ENCODE measurements at places on chromosomes 6 and 20.

DNA sequence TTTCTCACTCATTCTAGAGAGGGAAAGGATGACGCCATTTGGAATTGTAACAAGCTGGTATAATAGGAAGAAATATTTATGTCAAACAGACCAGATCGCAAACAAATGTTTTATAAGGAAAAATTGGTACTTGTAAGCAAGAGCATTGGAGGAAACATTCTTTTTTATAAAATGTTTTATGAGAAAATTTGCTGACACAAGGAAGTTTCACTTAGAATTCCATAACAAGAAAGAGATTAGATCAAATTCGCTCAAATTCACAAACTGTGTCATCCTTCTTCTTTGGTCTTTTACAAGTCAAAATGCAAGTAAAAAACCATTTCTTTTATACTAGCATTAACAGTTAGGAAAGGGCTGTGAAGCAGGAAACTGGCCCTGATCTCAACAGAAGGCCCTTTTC lies 179.9 kb downstream of the TRDN start:
- no peak for DNase-seq

GRCh38 chr20:33833333-33833732 lies 22.2 kb downstream of the CHMP4B start:
- no peak for DNase-seq

DNA sequence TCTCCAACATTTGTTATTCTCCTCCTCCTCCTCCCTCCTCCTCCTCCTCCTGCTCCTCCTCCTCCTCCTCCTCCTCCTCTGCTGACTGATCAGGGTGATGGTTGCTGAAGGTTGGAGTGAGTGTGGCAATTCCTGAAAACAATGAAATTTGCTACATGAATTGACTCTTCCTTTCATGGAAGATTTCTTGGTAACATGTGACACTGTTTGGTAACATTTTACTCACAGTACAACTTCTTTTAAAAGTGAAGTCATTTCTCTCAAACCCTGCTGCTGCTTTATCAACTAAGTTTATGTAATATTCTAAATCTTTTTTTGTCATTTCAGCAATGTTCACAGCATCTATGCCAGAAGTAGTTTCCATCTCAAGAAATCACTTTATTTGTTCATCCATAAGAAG lies 543.0 kb downstream of the MAFB start:
- DNase-seq: no peak

DNA sequence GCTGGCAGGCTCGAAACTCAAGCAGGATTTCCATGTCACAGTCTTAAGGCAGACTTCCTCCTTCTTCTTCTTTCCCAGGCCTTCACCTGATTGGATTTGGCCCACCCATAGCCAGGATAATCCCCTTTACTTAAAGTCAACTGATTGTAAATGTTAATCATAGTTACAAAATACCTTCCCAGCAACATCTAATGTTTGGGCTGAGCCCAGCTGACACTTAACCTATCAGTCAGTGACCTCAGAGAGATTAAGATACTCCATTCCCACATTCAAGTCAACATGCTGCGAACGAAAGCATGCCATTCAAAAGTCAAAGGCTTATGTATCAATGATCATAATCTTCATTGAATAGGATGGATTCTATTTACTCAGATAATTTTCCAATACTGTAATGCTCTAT lies 16.0 kb downstream of the MAP7 start:
- DNase-seq: no peak

DNA sequence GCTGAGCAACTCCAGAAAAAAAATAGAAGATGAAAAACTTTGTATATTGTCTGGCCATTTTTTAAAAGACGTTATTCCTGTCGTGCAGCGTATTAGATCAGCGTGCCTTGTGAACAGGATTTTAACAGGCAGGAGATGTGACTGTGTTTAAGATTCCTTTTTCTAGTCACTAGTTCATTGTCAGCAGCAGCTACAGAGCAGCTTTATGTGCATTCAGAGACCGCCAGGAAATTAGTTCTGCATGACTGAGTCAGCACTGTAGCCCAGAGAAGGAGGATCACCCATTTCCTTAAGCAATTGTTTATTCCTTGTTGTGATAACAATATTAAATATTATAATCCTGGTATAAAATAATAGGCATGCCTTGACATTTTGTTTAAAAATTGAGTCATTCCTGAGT lies 75.4 kb upstream of the ADGRB3 start:
- peak; percentile 10 for DNase-seq

- DNase-seq: no peak
These were observed 42.3 kb upstream of the NAA20 start for GRCh38 chr20:19974630-19975435.

DNA sequence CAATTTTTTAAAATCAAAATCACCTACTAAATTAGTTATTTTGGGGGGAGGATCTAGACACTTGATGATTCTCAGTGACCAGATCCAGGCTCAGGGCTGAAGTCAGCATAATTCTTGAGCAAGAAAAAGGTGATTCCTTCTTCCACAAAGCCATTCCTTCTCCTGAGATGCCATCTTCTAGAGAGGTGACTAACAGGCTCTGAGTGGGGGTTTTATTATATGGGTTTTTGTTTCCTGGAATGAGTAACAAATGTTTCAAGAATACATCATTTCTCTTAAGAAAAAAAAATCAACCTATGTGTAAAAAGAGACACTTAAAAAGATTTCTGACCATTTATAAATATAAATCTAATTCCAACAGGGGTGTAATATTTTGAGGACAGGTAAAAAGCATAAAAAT lies 154.3 kb downstream of the NFATC2 start:
- DNase-seq: no peak

DNA sequence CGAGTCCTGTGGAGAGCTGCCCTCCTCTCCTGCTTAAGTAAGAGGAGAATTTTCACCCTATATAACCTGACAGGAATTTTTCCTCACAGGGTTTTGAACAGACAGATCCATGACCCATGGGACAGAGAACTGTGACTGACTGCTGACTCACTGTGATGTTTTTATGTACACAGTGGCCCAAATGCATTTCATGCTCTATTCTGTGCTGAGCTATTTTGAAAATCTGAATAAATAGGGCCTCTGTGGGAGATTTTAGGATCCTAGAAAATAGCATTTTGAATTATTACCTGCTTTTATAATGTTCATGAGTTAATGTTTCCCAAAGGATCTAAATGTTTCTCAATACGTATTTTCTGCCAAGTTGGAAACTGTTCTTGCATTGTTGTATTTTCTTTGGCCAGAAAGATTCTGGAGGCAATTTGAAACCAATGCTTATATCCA lies 577.4 kb downstream of the HTR1B start:
- DNase-seq: no peak

DNA sequence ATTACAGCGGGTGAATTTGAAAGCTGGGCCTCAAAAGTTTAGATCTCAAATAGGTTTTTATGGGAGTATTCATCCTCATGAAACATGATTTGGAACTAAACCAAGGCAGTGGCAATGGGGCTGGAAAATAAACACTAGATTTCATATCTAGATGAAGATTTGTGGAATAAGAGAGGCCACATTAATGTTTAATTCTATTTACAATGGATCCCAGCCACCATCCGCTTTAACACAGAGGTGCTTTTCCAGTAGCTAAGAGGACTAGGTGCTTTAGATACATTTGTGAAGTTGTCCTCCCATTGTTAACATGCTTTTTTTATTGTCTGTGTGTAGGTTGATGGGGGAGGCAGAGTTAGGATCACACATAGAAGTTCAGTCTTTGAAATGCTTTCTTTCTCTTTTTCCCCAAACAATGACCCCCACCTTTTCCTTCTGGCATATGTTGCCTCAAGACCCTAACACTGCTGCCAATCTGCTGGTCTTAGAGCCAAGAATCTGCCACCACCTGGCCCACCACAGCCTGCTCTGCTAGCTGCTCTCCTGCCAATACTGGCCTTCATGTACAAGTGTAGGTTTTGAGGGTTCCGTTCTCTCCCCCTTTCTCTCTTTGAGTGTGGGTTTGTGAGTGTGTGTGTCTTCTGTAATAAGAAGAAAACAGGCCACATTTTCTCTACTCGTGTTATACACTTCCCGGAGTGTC lies 27.8 kb upstream of the GFRAL start:
- no peak for DNase-seq

DNA sequence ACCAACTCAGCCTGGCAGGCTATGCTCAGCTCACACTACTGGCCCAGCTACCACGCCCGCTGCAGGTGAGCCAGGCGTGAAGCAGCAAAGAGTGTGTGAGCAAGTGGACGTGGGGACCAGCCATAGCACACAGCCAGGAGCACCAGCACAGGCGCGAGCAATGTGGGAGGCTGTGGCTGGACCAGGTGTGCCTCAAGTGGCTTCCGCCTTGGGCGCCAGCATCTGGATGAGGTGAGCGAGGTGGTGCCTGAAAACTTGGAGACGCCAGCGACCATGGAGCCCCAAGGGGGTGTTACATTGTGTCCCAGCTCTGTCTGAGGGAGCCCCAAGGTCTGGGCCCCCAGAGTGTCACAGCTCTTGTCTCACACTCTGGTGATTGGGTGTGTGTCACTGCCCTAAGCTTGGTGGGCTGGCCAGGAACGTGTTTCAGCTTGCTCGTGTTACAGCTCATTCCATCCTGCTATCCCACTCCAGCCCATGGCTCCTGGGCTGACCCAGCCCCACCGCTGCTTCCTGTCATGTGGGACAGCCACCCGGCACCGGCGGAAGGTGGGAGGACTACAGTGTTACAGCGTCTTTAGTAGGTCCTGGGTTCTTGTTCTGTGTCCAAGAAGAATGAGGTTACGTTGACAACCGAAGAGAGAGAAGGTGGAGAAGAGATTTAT lies 508.0 kb upstream of the MMS22L start:
- DNase-seq: no peak

GRCh38 chr20:14410869-14411555 lies 73.6 kb upstream of the FLRT3 start:
- no peak for DNase-seq

DNA sequence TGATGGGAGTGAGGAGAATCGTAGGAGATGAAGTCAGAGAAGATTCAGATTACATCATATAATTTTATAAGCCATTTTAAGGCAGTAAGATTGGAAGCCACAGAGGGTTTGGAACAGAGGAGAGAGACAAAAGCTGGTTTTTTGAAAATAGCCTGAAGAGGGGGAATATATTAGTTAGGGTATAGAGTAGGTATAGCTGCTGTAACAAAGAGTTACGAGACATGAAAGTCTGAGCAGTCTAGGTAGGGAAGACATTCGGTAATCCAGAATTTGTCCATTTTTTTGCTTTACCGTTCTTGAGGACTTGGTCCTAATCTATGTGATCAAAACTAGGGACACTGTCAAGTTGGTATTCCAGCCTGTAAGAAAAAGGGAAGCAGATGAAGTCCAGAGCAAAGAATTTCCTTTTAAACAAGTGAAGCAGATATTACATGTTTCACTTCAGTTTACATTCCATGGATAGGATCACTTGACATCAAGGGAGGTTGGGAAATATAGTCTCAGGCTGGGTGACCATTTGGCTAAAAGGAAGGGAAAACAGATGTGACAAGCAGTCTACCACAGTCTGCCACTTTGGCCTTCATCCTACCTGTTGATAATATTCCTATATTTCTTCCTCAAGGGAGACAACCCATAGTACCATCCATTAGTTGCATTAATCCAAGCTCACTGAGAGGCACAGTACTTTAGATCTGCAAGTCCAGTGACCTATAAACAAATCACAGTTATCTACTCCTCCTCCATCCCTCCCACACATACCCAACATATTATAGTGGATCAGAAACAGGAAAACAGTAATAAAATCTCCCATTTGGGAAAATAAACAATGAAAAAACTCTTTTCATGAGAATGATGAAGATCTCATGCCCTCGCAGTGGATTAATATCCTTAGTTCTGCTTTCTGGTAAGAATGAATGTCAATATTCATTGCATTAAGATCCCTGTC lies 10.2 kb downstream of the FAM135A start:
- DNase-seq: no peak

DNA sequence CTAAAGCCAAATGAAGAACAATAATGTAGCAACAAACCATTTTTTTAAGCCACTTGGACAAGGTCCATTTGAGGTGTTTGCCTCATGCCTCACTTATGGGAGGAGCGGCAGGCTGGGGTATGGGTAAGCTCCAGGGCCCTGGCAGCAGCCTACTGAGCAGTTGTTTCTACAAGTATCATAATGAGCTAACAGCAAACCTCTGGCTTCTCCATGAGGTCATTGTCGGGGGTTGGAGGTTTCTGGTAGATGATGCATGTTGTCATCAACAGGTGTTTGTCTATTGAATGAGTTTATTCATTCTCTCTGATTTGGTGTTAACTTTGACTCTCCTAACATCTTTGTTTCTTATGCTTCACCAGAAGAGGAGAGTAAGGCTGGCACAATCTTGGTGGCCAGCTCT lies 150.7 kb downstream of the TBC1D7 start:
- no peak for DNase-seq

DNA sequence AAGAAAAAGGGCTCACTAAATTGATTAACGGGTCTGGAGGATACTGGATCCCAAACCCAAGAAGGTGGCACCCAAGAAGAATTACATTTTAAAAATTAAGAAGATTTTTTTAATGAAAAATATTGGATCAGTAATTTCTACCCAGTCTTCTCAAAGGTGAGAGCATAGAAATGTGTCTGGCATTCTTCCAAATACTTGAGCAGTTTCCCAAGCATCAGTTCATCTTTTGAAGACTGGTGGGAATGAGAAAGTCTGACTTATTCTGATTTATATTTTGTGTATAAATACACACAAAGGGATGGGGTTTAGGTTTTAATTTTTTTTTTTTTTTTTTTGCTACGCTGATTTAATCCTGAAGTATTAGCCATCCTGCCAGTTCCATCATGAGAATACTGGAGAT lies 3.3 kb downstream of the MGME1 start:
- DNase-seq: no peak

- peak; percentile 54 for DNase-seq
These were observed 610.3 kb downstream of the RNF144B start for GRCh38 chr6:18997375-18997826.

- no peak for DNase-seq
These were observed 60.3 kb downstream of the IRF4 start for GRCh38 chr6:451847-452246.

DNA sequence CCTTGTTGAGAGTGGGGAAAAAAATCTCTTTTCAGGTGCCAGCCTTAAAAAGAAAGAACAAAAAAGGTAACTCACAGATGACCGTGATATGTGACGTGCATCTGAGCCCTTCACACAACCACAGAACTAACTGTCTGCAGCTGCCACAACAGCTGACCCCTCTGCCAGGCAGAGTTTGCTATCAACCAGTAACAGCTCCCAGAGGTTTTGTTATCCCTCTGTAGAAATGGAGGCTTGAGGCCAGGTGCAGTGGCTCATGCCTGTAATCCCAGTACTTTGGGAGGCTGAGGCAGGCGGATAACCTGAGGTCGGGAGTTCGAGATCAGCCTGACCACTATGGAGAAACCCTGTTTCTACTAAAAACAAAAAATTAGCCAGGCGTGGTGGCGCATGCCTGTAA lies 42.8 kb downstream of the SLC52A3 start:
- peak; percentile 12 for DNase-seq

DNA sequence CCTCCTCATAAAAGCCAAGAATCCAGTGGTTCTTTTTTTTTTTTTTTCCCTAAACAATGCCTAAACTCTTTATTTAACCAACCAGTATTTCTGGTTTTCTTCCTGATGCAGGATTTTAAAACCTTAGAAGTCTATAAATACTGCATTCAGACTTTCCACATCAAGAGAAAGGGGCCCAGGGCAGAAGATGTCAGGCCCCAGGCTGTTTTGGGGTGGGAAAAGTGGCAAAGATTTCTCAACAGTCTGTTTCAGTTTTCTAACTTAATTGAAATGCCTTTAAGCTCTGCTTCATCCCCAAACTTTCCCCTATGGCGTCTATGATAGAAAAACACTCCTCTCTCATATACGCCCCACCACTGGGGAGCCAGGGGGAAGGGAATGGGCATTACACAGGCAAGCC lies 33.1 kb downstream of the QRSL1 start:
- DNase-seq: no peak

GRCh38 chr6:20154753-20155152 lies 57.5 kb downstream of the MBOAT1 start:
- no peak for DNase-seq

- no peak for DNase-seq
These were observed 85.0 kb downstream of the SRC start for GRCh38 chr20:37430778-37431460.

Measured in SHP77 (cell line).